Kidney epithelial cell (primary cell): ENCODE measurements at places on chromosomes 11 and 22. TPM values are rescaled to one million over a fixed set of nuclear protein-coding genes. Genes with fewer than 3 reads are reported as not detected.

C11orf97 gene
- not detected in 2 replicates for total RNA-seq

- DNase-seq: no peak
Observed at GRCh38 chr11:28017816-28018215, 90.1 kb downstream of the KIF18A start.

PNPLA5 gene
- not detected in 2 replicates for total RNA-seq

GRCh38 chr11:6240781-6241180, 1.9 kb downstream of the CNGA4 start:
- no peak for DNase-seq

NRXN2 gene
- not detected in 2 replicates for total RNA-seq

CYP2R1 gene
- 21.3 and 30.9 TPM in 2 replicates for total RNA-seq

- no peak for DNase-seq
Observed at GRCh38 chr11:78354408-78355308, 63.0 kb downstream of the GAB2 start.

GRCh38 chr22:40176921-40177737, 596 bp upstream of the TNRC6B start:
- no peak for DNase-seq

DNA sequence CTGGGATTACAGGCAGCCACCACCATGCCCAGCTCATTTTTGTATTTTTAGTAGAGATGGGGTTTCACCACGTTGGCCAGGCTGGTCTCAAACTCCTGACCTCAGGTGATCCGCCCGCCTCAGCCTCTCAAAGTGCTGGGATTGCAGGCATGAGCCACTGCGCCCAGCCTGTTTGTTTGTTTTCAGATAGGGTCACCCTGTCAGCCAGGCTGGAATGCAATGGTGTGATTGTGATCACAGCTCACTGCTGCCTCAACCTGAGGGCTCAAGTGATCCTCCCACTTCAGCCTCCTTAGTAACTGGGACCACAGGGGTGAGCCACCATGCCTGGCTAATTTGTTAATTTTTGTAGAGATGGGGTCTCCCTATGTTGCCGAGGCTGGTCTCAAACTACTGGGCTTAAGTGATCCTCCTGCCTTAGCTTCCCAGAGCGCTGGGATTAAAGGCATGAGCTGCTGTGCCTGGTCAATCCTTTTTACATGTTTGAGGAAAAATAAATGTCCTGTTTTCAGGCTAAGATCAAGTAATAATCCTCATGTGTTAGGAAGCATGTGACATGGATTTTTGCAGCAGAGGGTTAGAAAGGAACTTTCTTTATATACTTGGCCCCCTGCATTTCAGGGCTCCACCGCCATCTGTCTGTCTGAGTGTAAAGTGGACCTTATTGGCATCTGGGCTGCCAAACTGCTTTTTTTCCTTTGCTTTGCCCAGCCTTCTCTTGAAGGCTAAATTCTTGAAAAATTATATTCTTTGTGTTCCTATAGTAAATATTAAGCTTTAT, 4.8 kb upstream of the SLC3A2 start:
- no peak for DNase-seq

DNA sequence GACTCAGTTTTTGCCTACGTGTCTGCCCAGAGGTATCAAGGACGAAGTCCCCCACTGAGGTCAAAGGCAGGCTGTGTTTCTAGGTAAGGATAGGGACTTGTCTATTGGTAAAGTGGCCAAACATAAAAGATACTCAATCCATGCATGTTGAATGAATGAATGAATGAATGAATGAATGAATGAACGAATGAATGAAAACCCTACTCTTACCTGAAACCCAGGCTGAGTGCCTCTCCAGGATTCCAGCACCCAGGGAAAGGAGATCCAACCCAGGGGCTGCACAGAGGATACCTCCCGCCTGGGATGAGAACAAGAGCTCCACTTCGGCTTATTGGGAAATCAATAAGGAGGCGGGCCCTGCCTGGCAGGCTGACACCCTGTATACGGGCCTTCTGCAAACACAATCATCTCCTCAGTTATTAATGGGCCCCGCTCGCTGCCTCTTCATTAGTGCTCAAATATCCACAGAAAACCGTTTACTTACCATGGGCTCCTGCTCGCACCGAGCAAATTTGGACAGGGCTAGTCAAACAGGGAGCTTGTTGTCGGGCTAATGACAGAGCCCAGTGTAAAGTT, 177.4 kb downstream of the BUD13 start:
- DNase-seq: no peak

CCDC116 gene
- total RNA-seq: 0.38 TPM in 1 of 2 replicates, not detected in the other

DNA sequence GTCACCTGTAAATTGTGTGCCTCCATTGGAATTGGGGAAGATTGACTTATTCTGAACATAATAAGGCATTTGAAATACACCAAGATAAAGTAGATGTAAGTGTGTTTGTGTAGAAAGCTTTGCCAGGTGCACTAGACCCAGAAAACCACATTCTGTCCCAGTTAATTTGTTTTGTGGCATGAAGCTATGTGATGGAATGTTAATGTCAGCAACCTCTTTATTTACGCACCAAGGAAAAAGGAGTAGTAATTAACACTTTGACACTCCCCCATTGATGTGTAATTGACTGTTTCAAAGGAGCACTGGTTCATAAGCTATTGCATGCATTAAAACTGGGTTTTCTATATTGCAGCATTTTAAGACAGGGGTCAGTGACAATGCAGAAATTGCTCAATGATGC, 14.3 kb downstream of the EIF3M start:
- peak; percentile 48 for DNase-seq

- DNase-seq: peak; percentile 79
Observed at GRCh38 chr22:36374603-36375024, 13.2 kb downstream of the MYH9 start.

GRCh38 chr22:46058091-46058420, 81.1 kb upstream of the WNT7B start:
- no peak for DNase-seq

GP1BB gene
- total RNA-seq: 0.50 and 1.8 TPM in 2 replicates

MAPK8IP2 gene
- 0.84 and 1.0 TPM in 2 replicates for total RNA-seq

GRCh38 chr11:59028105-59028504, 58.0 kb upstream of the GLYATL1B start:
- no peak for DNase-seq

ANO9 gene
- 18.4 and 19.7 TPM in 2 replicates for total RNA-seq

FBLN1 gene
- total RNA-seq: 29.0 and 32.8 TPM in 2 replicates

DNA sequence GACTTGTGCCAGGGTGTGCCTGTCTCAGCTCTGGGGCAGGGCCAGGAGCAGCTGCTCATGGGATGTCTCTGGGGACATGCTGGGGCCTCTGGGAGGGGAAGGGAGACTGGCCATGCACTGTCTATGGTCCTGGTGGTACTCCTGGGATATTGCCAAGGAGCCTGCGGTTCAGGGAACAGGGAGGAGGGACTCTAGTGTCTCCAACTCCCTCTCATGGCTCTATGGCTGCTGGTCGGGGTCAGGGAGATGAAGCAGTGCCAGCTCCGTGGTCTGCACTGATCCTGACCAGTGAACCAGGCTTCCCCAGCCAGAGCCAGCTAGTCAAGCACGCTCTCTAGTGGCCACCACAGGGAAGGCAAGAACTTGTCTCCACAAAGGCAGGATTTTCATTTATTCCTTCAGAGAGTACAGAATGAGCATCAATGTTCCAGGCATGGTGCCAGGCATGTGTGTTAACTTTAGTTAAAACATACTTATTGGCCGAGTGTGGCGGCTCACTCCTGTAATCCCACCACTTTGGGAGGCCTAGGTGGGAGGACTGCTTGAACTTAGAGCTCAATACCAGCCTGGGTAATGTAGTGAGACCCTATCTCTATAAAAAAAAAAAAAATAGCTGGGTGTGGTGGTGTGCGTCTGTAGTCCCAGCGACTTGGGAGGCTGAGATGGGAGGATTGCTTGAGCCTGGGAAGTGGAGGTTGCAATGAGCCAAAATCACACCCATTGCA, 2.5 kb upstream of the BEST1 start:
- no peak for DNase-seq

DNA sequence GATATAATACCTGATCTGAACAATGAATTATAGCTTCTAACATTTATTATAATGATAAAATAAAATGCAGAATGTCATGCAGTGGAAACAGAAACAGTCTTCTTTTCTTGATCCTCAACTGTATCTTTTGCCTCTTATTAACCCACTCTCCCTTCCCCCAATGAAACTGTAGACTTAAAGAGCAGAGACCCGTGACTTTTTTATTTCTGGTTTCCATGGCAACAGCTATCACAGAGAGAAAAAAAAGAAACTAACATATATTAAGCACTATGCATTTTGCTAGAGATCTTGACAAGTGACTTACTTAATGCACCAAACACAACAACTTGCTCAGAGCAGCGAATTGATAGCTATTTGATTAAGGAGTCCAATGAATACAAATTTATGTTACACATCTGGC, 69.3 kb downstream of the RAB38 start:
- DNase-seq: no peak

DNA sequence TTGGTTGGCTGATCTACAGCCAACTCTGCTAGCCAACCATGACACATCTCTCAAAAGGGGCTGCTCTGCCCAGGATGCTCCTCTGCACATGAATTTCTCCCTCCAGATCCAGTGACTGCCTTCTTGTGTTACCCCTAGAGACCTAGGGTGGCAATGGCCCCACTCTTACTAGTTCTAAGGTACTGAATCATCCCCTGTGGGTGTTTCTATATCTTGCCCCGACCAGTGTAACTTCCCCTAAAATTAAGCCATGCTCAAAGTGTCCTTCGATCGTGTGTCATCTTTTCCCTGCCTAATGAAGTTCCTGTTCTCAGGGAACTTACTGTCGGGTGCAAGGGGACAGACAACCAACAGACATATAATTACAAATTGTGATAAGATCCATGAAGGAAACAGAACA, 113.3 kb downstream of the FAM76B start:
- no peak for DNase-seq

ZBTB16 gene
- total RNA-seq: 0.08 and 5.5 TPM in 2 replicates

- DNase-seq: no peak
Observed at GRCh38 chr11:119262668-119263351, 54.1 kb downstream of the MCAM start.

DNA sequence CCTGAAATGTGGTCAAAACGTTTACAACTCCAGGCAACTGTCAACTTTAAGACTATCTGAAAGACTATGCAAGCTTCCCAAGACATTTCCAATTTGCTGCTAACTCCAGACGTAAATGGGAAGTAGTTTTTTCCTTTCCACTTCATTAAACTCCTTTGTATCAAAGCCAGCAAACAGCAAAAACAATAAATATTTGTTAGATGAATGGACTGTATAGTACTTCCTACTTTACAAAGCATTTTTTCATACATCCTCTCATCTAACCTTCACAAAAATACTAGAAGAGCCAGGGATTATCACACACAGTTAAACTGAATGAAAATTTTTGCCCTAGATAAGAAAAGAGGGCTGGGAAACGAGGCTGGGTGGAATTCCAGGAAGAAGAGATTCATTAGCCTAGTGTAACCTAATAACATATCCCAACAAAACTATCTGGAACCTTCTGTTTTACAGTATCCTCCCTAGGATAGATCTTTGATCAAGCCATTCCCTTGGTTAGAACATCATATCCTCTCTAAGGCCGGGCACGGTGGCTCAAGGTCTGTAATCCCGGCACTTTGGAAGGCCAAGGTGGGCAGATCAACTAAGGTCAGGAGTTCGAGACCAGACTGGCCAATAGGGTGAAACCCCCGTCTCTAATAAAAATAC, 10.4 kb downstream of the NUP98 start:
- DNase-seq: no peak

GRCh38 chr11:38648604-38649003, 2050.6 kb upstream of the RAG2 start:
- no peak for DNase-seq

- no peak for DNase-seq
Observed at GRCh38 chr22:22820626-22821025, 67.0 kb upstream of the IGLL5 start.

OR51B4 gene
- not detected in 2 replicates for total RNA-seq

- no peak for DNase-seq
Observed at GRCh38 chr22:26406118-26406517, 22.9 kb upstream of the ASPHD2 start.

- DNase-seq: no peak
Observed at GRCh38 chr22:30241576-30242371, 4.8 kb downstream of the LIF start.

- DNase-seq: no peak
Observed at GRCh38 chr11:58395581-58395980, 11.1 kb downstream of the OR5B3 start.

- DNase-seq: no peak
Observed at GRCh38 chr11:57354699-57355098, 16.5 kb downstream of the P2RX3 start.

DNA sequence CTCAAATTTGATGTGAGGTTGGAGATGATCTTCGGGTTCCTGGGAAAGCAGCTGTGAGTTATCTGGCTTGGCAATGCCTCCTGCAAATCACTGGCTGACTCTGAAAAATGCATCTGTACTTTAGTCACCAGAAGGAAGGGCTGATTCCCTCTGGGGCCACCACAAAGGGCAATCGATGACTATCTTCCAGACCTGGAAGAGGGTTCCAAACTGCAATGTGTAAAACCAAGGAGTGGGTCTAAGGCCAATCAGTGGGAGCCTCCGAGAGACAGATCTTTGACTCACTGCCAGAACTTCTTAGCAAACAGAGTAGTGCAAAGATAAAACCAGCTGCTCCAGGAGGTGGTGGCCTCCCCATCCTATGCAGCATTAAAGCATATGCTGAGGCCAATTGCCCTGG, 29.1 kb upstream of the PAK1 start:
- no peak for DNase-seq

DNA sequence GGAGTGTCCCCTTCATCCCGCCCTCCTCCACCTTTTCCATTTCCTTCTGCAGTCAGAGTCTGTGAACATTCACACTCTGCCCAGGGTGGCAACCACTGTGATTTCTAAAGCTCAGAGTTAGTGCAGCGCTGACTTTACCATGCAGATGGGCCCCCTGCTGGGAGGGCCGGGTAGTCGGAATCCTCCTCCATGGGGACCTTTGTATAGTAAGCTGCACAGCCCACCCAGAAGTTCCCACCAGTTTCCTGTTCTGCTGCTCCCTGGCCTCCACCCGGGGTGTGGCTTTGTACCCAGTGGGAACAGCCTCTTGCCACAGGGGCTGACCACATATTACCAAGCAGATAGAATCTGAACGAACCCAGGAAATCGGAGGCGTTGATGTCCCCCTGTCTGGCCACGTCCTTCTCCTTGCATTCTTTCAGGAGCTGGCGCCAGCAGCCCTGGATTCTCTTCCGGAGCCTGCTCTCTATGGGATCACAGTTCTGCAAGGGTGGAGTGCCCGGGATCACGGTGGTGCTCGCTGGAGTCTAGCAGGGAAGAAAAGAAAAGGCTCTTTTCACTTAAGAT, 125.3 kb downstream of the MPPED1 start:
- DNase-seq: no peak

ANO5 gene
- 2.3 and 2.5 TPM in 2 replicates for total RNA-seq

LRP4 gene
- 6.1 and 9.9 TPM in 2 replicates for total RNA-seq

- no peak for DNase-seq
Observed at GRCh38 chr11:75598264-75598663, 36.2 kb downstream of the SERPINH1 start.
